Brain pericyte (primary cell): ENCODE measurements at places on chromosomes 1 and 21.

DNA sequence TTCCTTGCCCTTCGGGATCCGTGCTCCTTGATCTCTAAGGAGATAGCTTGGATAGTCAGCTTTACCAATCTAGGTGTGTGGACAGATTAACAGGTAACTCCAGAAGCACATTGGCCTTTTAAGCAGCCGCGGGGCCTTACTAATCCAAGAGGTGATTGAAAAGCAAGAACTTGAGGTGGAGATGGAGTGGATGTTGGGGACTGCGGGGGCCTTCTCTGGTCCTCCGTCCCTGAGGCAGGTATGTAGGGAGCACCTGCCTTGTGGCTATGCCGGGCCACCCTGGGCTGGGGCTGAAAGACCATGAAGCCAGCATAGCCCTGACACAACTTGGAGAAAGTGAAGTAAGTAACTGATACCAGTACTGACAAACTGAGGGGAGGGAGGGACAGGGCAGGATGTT is 10.6 kb downstream of the SOX13 start:
- DNase-seq, result no peak

DNA sequence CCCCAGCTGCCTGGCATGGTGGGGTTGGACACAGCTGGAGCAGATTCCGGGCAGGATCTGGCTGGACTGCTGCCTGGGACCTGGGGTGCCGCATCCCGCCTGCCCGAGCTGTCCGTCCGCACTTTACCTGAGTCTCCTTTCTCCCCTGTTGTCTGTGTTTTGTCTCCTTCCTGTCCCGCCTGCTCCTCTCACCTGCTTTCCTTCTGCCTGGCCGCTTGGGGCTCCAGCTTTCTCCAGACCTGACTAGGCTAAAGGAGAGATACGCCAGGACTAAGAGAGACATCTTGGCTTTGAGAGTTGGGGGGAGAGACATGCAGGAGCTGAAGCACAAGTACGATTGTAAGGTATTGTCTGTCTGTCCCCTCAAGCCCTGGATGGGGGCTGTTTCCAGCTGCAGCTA is 73.3 kb downstream of the ARHGEF10L start:
- no peak for DNase-seq

DNA sequence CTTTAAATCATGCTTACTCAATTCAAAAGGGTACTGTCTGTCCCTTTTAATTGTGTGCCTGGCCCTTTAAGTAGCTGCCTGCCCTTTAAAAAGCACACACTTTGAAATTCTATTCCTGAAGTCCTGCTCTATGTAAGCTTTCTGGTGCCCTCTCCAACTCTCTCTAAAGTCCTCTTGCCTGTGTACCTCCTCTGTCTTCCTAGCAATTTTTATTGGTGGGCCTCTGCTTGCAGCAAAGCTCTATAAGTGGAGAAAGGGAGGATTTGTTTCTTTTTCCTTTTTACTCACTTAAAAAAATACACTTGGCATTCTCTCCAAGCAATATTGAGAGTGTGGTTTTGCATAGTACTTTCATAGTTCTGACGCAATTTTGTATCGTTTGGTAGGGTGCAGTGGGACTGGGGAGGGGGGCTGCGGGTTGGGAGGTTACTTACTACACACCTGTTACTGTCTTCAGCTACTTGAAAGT is 135.4 kb downstream of the LMO4 start:
- DNase-seq, result no peak

DNA sequence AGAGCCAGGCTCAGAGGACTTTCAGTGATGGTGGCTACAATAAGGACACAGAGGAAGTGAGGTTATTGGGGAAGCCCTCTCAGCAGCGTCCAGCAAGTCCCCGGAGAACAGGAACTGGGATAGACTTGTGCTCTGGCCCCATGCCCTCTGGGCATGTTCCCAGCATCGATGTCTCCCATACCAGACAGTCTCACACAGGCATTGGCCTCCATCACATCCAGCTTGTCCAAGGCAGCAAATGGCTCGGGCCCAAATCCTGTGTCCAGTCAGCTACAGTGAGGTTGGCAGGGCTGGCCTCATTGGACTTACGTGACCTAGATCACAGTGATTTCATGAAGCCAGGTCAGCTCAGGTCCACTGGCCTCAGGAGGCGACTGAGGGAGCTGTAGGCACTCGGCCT is 19.6 kb upstream of the TMEM54 start:
- DNase-seq, result no peak

- no peak for DNase-seq
Measured at GRCh38 chr1:63787875-63788274, 14.1 kb downstream of the ROR1 start.

DNA sequence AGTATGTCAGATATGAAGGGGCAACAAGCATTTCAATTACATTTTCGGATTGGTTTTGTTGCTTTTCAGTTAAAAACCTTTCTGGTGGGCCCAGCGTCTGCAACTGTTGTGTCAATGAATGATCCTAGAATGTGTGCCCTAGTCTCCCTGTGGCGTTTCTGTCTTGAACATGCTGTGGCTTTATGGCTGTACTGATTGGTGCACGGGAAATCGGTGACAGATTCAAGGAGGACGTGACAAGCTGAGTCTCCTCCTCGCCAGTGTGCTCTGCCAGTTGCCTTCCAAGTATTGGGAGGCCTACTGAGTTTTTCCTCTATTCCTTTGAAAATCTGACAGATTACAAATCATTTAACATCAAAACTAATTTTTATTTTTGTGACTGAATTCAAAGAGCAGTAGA is 127.6 kb downstream of the ZP4 start:
- no peak for DNase-seq

DNA sequence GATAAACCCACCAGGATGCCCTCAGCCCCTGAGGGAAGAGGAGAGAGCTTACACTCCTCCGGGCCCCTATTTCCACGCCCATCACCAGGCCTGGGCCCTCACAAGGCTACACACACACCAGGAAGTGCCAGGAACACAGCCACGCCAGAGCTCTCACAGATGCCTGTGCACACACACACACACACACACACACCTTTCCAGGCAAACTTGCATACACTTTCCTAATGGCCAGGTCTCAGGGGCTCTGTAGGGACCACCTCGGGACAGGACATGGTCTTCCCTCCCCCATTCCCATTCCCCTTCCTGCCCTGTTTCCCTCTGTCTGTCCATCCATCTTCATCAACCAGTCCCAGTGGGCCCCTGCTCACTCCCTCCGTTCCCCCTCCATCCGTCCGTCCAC is 9.7 kb upstream of the EPHA2 start:
- no peak for DNase-seq

- DNase-seq, result no peak
Measured at GRCh38 chr21:18769599-18769998, 366.0 kb upstream of the TMPRSS15 start.

DNA sequence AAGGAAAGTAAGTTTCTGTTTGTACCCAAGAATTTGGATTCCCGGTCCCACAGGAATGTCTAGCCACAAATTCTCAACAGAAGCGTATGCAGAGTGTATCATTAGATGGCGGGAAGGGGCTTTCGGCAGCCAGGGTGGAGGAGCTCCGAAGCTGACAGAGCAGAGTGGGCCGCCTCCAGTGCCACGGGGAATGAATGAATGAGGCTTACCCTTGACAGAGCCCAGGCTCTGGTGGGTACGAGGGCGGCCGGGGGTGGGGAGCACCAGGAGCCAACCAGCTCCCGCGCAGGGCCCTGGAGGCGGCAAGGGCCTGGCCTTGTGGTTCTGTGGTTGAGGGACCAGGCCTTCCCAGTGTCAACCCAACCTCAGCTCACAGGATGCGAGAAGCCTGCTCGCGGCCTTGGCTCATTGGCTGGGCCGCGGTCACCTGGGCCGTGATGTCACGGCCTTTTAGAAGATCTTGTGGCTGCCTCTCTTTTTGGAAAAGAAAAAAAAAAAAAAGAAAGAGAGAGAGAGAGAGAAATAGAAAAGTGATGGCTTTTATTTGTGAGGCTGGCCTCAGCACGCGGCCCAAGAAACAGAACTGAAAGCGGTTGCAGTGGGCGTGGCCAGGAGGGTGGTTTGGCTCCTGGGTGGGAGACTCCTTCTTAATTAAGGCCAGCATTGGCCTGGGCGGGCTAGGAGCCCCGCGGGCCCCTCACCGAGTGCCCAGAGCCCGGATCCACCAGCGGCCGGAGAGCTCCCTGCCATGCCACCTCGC is 34.9 kb upstream of the RUNX3 start:
- no peak for DNase-seq

GRCh38 chr21:32702702-32703101 is 25.1 kb downstream of the SYNJ1 start:
- DNase-seq, result no peak

- no peak for DNase-seq
Measured at GRCh38 chr1:98482611-98483010, 178.9 kb upstream of the SNX7 start.

- no peak for DNase-seq
Measured at GRCh38 chr1:78339490-78339889, 151.3 kb upstream of the PTGFR start.
